ENCODE measurements at places on chromosomes 16 and 17. TPM values are rescaled to one million over a fixed set of nuclear protein-coding genes. Genes with fewer than 3 reads are reported as not detected.

GRCh38 chr16:15765880-15766279 lies 90.9 kb downstream of the MYH11 start:
- no peak for DNase-seq

DNA sequence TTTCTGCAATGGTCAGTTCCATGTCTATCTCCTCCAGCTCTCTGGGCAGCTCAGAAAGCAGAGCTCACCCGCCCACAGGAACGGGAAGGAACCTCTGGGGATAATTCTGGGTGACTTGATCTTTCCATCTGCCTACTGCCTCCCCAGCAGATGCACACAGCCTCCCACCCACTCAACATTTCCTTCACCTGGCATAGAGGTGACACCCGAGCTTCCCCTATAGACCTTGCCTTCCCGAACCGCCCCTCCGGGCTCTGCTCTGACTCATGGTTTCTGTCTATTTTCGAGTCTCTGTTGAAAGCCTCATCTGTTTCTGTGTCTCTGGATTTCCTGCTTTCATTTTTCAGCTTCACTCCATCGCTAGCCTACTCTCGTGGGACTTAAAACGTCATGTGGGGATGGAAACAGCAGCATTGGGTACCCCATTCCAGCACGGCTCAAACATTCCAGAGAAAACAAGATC lies 11.4 kb downstream of the GGA3 start:
- peak; percentile 58 for DNase-seq

DNA sequence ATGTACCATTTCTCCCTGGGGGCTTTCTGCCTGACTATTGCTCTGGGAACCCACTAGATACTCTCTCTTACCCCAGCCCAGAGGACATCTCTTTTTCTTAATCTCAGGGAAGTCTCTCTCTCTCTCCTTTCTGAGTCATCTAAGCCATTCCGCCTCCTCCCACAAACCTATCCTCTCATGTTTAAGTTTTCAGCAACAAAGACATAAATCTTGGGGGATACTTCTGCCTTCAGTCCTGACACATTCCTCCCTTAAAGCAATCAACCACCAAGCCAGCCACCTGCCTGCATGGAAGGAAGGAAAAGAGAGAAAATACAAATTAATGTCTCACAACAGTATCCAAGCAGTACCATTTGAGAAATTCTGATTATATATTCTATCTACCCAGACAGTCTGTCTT lies 128.8 kb downstream of the HS3ST2 start:
- DNase-seq: no peak

GRCh38 chr16:60586493-60586892 lies 1449.7 kb downstream of the CDH8 start:
- no peak for DNase-seq

- DNase-seq: no peak
Measured at GRCh38 chr16:49530427-49530970, 156.9 kb downstream of the C16orf78 start.

CDH16 gene
- total RNA-seq: not detected

PLXDC1 gene
- 9.6 TPM for total RNA-seq

ASPA gene
- not detected for total RNA-seq

ABHD15 gene
- total RNA-seq: 20.0 TPM

All from activated naive CD8-positive, alpha-beta T cell treated with anti-CD3 and anti-CD28 coated beads, Interleukin-2, amount 10 ng/mL, durations not matched to agents 7 days and 5 days (primary cell).